ENCODE measurements at places on chromosomes 5 and 9.
A peak's percentile ranks its signal among the peaks of the same experiment; 100 is the strongest.

DNA sequence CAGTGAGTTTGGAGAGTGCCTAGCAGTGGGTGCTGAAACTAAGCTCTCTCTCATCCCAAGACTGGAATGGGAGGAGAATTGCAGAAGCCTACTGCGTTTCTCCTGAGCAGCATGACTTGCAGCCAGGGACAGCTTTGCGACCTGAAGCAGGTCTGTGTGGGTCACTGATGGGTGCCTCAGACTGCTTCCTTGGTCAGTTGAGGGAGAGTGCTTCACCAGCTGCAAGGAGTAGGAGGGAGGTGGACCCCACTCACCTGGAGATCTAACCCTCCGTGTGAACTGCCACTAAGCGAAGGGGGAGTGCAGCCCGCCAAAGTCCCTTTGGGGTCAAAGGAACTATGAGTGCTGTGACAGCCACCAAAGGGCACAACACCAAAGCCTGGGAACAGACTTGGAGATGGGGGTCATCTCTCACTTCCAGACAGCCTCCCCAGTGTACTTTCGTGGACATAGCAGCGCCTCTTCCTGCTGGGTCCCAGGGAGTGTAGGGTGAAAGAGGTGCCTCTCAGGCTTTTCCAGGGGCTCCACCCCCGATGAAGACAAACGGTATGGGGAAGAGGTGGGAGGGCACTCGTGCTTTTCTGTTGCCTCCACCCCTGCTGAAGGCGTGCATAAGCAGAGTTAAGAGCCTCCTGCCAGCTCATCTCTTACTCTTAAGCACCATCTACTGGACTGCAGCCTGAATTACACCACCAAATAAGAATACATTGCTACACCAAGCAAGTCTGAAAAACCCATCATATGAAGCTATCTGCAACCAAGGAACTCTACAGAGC lies 34.3 kb upstream of the MACIR start:
- DNase-seq = peak; percentile 64

DNA sequence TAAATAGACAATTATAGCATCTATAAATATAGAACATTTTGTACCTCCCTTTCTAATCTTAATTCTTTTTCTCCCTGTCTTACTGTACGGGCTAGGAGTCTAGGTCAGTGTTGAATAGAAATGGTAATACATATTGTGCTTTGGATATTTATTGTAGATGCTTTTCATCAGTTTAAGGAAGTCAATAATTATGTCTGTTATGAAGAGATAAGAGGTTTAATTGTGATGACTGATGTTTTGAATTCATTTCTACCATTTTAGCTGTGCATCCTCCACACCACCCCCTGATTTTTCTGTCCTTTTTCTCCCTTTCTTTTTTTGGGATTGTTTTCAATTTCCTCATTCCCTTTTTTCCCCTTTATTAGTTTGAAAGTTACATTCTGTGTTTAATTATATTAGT lies 95.8 kb downstream of the DOCK2 start:
- no peak for DNase-seq

GRCh38 chr5:8386719-8387288 lies 517.9 kb downstream of the MTRR start:
- DNase-seq = no peak

DNA sequence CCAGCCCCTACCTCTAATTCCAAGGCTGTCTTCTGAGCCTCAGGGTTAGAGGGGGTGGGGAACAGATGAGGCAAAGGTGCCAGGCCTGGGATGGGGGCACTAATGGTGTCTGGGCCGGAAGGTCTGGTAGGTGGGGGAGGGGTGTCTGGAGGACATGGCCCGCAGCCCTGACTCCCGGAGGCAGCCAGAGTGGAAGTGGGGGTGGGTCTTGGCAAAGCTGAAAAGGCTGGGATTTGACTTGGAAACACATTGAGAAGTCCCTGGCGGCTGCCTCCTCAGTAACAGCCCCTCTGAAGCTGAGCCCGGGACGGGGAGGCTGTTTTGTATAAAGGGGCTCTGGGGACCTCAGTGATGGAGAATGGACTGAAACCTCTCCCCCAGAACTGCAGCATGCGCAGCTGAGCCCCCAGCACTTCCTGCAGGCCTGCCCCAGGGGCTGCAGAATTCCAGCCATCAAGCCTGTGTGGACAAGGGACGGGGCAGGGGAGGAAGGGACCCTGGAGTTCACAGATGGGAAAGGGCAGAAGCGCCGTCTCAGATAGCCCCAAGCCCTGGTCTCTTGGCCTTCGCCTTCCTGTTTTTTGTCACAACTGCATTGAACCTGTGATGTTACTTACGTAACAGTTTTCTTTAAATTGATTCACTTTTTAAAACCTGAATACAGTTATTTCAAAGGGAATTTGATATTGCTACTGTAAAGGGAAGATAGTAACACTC lies 49.3 kb upstream of the SYNPO start:
- DNase-seq = no peak

DNA sequence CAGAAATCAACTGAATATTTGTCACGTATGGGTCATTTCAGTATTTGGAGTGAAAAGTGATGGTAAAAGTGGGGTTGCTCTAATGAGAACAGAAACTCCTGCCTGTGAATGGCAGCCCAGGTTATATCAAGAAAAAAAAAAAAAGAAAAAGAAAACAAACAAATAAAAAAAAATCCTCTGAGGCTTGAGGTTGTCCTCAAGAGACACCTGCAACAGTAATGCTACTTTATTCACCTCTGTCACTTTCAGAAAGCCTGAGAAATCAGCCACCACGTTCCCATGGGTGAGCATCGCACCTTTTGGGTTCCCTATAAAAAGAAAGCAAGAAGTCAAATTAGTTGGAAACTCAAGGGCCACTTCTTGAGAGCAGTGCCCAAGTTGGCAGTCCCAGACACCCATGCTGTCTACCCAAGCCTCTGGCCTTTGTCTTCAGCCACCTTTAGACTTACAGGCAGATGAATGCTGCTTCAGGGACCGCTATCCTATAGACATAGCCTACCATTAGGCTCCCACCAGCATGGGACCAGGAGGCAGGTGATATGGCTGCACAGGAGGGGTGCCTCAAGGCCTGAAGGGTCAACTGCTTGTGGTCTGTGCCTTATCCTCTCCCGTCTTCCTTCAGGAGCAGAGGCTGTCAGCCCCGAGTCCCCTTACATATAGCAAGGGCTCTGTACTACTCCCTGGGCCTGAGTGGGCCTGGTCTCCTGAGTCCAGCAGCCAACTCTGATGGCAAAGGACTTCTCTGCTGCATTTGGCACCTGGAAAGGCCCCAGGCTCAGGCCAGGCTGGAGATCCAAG lies 31.1 kb upstream of the MEIKIN start:
- DNase-seq = no peak

GRCh38 chr5:130168211-130168610 lies 263.9 kb downstream of the CHSY3 start:
- DNase-seq = peak; percentile 74

- no peak for DNase-seq
Observed at GRCh38 chr5:122377026-122377425, 65.0 kb downstream of the SNCAIP start.

DNA sequence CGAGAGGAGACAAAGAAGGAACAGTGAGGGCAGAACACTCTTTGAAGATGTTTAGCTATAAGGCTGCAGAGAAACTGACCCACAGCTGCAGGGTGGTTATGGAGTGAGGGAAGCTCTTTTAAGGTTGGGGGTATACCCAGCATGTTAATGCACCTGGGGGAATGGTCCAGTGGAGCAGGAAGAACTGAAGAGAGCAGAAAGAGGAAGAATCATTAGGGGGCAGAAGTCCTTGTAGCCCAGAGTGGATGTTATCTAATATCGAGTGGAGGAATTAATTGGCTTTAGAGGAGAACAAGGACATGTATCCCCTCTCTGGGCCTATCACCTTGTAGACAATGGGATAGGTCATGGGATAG lies 7.7 kb downstream of the IL4 start:
- DNase-seq = no peak

DNA sequence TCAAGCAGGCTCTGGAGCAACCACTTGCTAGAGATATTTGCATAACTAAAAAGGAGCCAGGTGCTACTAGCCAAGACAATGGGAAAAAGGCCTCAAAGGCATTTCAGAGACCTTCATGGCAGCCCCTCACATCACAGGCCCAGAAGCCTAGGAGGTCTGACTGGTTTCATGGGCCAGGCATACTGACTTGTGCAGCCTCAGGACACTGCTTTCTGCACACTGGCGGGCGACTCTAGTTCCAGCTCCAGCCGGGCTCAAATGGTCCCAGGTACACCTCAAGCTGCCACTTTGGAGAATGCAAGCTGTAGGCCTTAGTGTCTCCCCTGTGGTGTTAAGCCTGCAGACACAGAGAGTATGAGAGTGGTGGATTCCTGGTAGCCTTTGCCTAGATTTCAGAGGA lies 27.1 kb downstream of the COX7C start:
- DNase-seq = no peak

DNA sequence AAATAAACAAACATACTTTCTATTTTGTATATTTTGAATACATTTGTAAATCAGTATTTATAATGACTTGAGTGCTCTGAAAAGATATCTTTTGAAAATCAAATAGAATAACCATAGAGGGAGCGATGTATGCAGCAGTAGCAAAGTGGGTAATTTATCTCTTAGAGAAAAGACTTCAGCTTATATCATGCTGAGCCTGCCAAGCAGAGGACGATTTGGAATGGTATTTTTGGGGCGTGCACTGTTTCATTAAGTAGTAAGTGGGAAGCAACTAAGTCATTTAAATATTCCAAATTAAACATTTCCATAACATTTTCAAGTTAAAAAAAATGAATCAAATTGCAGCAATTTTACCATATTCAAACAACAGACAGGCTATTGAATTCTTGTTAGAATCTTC lies 147.6 kb downstream of the CDH10 start:
- DNase-seq = no peak

DNA sequence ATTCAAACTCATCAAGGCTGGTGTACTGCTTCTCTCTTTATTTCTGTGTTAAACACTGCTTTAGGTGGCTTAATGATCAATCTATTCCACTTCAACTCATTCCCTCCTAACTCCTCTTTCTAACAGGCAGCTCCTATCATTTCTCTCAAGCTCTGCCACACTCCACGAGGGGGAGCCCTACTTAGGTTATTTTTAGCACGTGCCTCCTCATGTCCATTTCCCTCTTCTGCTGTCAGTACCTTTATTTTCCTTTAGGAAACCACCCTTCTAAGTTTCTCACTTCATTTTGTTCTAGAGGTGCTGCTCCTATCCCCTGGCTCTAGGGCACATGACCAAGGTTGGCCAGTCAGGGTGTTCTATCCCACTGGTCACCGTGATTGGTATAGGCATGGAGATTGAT lies 6.7 kb upstream of the BRINP1 start:
- no peak for DNase-seq

DNA sequence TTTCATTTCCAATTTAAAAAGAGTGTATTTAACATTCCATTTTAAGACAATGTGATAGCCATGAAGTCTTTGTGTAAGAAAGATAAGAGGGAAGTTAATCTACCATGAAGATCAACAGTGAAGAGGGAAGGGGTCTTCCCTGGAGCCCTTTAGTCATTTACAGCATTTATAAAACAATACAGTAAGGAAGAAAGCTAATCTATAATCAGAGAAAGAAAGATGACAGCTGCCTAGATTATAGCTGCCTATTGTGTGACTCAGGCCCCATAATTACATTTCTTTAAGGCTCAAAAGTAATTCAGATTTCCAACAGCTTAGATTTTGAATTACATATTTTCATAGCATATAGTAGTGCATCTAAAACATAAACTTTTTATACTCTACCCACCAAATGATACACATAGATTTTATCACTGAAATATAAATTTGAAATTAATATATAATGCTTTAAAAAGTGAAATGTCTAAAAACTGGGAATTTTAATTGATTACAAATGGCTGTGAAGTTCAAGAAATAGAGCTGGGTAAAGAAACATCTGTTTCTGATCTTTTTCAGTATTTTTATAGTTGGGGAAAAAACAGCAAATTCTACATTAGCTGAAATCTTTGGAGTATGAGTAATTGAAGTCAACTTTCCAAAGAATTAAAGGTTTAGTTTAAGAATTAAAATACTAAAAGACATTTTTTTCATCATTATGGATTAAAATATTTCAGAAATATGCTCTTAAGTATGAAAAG lies 89.6 kb downstream of the RIC1 start:
- DNase-seq = peak; percentile 33

DNA sequence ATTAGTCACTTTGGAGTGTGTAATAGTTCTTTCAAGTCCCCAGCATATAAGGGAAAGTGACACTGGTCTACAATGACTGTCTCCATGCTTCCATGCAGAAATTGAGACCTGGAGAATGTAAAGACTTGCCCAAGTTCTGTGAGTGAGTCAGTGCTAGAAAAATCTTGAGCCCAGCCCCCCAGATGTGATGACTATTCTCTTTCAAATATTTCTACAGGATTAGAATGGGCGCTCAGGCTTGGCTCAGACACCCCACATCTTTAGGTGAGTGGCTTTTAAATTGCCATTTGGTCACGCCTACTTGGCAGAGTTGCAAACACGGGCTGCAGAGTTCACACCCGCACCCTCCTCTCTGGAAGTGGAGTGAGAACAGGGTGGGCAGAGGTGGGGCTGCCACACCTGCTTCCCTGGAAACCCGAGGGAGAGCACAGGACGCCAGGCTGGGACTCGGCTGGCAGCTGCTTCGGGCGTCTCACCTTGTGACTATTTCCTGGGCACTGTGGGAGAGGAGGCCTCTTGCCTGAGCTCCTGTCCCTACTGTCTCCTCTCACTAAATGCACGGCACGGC lies 37.6 kb downstream of the ROPN1L start:
- DNase-seq = peak; percentile 82

DNA sequence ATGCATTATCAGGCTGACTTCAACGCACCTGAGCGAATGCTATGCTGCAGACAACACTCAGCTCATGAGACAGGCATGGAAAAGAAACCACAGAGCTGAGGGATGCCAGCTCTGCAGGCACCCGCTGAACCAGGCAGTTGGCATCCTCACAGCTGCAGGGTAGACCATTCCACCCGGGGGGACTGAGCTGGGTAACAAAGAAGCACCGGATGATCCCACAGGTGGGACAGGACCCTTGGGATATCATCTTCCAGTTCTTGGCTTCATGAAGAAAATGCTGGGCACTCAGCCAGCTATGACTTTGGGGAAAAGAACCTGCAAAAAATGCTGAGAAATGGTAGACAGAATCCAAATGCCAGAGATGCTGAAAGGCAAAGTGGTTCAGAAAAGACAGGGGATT lies 9.6 kb downstream of the EPB41L4B start:
- DNase-seq = peak; percentile 36

GRCh38 chr5:90740244-90740799 lies 181.7 kb downstream of the ADGRV1 start:
- DNase-seq = no peak

DNA sequence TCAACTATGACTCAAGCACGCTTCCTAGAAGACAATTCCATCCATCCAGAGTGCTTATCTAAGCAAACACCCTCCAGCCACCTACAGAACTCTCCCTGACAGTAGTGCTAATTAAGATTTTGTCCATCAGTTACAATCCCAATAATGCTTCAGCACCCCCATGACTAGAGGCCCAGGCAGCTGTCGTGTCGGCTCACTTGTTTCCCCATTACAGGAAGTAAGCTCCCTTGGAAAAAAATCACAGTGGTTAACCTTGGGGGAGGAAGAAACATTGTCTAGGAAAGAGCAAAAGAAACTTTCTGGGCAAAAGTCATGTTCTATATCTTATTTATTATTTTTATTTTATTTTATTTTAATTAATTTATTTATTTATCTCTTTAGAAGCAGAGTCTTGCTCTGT lies 108.8 kb upstream of the LPAR1 start:
- DNase-seq = no peak

GRCh38 chr9:76521244-76521681 lies 62.3 kb downstream of the GCNT1 start:
- DNase-seq = no peak

- DNase-seq = no peak
Observed at GRCh38 chr9:3525096-3525835, 535 bp downstream of the RFX3 start.
